Glutamatergic neuron (in vitro differentiated cells): ENCODE measurements at places on chromosomes 5 and 9.
A peak's percentile ranks its signal among the peaks of the same experiment; 100 is the strongest.

DNA sequence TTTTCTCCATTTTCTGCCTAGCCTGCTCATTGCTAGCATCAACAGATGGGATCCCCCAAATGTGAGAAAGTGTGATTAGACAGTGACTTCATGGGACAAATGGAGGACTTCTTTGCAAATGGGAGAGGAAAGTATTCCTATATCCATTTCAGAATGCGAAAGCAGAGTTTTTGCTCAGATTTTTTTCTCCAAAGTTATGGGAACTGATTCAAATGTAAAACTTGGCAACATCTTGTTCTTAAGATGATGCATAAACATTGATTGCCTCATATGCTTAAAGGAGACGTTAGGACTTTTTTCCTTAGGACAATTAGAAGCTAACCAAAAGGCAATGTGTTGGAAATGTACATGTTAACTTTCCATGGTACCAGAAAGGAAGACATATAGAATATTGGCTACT is 704.3 kb upstream of the ZNF608 start:
- no peak for DNase-seq

DNA sequence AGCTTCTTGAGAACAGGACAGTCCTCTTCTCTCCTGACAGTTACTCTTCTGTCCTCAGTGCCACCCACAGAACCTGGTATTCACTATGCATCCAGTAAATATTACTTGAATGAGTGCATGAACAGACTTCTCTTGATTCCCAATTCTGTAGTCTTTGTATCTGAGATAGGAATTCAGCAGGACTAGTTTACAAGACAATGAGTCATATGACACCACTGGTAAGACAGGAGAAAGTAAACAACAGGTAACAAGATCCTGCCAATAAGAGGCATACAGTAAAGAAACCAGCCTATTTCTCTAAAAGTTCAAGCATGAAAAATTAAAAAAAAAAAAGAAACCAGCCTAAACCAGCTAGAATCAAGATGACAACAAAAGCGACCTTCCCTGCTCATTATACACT is 6.2 kb downstream of the ZNF883 start:
- DNase-seq = no peak

- no peak for DNase-seq
Observed at GRCh38 chr5:158898185-158899177, 201.2 kb downstream of the EBF1 start.

- DNase-seq = no peak
Observed at GRCh38 chr9:20313415-20313814, 308.9 kb downstream of the MLLT3 start.

- peak; percentile 26 for DNase-seq
Observed at GRCh38 chr9:134226221-134226930, 62.0 kb upstream of the RNU6ATAC start.

GRCh38 chr5:76999451-76999850 is 30.8 kb upstream of the AGGF1 start:
- no peak for DNase-seq

DNA sequence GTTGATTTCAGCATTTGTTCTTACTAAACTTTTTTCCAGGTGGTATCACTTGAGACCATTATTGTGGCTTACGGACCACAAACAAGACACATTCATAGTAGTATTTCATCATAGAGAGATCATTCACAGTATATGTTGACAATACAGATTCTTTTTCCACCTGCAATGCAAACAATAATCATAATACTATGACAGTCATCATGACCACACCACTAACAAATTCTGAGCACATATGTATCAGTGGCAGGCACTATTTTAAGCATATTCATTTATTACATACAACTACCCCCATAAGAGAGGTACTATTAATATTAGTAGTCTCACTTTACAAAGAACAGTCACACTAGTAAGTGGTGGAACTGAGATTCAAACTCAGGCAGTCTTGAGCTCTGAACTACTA is 31.0 kb upstream of the C9orf40 start:
- DNase-seq = no peak

GRCh38 chr5:157342822-157343402 is 77.0 kb downstream of the CYFIP2 start:
- peak; percentile 61 for DNase-seq

DNA sequence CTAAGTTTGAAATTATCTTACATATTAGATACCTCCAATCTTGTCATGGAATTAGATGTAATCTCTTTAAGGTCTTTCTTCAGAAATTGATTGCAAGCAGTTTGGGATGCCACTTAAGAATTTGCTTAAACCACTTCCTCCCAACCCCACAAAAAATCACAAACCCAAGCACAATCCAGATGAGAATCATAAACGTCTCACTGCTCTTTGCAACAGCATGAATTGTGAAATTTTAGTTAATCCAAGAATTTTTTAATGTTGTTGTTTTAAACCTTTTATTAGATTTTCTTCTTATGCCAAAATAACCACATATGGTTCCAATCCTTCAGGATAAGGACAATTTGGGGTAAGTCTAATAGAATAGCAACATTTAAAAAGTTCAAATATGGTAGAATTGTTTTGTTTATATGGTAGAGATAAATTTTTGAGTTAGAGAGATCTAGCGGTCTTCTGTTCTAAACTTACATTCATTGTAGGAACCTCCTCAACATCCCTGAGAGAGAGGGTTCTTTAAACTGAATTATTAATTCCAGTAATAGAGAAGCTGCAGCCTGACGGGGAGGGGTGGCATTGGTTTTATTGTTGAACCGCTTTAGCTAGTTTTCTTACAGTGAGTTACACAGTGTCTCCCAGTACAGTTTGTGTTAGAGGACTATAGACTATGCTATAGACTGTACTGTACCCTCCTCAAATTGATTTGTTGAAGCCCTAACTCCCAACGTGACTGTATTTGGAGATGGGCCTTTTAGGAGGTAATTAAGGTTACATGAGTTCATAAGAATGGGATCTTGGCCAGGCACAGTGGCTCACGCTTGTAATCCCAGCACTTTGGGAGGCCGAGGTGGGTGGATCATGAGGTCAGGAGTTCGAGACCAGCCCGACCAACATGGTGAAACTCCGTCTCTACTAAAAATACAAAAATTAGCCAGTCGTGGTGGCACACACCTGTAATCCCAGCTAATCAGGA is 24.8 kb upstream of the IL6ST start:
- no peak for DNase-seq

- no peak for DNase-seq
Observed at GRCh38 chr5:153511622-153512021, 21.2 kb downstream of the GRIA1 start.

- DNase-seq = no peak
Observed at GRCh38 chr5:40277161-40277906, 402.4 kb upstream of the PTGER4 start.

DNA sequence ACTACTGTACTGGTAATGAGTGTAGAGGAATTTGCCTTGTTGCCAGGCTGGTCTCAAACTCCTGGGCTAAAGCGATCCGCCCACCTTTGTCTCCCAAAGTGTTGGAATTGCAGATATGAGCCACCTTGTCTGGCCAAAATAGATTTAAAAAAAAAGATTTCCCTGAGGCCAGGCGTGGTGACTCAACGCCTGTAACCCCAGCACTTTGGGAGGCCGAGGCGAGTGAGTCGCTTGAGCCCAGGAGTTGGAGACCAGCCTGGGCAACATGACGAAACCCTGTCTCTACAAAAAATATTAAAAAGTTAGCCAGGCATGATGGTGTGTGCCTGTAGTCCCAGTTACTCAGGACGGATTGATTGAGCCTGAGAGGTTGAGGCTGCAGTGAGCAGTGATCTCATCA is 62.5 kb downstream of the IPO11 start:
- DNase-seq = no peak

- no peak for DNase-seq
Observed at GRCh38 chr5:71483355-71483754, 27.9 kb downstream of the BDP1 start.

- DNase-seq = no peak
Observed at GRCh38 chr5:146068206-146068605, 37.2 kb downstream of the PLAC8L1 start.

DNA sequence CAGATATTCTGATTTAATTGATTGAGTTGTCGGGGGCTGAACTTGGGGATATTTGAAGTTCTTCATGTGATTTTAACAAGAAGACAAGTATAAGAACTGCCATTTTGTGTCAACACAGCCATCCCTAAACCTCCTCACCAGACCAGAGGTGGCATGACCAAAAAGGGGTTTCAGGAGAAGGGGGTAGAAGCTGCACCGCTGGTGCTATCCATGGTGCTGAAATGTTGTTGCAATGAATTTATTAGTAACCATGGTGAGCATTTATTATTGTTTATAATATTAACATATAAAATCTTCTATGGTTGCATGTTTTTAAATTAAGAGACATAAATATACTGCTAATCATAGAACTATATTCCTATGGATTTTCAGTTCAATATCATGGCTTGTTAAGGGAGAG is 72.3 kb downstream of the GNA14 start:
- DNase-seq = no peak

GRCh38 chr5:30498972-30499371 is 694.5 kb upstream of the CDH6 start:
- DNase-seq = no peak

- no peak for DNase-seq
Observed at GRCh38 chr5:28369418-28369817, 1331.0 kb upstream of the CDH9 start.

GRCh38 chr9:130101915-130102314 is 48.2 kb downstream of the GPR107 start:
- no peak for DNase-seq

GRCh38 chr9:32468740-32469139 is 57.3 kb downstream of the RIGI start:
- no peak for DNase-seq

DNA sequence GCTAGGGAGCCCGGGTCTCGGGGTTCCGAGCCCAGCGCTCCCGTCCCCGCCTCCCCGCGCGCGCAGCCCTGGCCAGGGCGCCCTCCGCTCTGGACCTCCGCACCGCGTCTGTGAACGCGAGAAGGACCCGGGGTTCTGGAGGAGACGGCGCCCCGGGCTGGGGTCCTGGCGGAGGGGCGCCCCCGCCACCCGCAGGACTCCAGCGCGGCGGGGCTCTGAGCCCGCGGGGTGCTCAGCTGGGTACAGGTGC is 431 bp downstream of the TMOD1 start:
- DNase-seq = no peak

DNA sequence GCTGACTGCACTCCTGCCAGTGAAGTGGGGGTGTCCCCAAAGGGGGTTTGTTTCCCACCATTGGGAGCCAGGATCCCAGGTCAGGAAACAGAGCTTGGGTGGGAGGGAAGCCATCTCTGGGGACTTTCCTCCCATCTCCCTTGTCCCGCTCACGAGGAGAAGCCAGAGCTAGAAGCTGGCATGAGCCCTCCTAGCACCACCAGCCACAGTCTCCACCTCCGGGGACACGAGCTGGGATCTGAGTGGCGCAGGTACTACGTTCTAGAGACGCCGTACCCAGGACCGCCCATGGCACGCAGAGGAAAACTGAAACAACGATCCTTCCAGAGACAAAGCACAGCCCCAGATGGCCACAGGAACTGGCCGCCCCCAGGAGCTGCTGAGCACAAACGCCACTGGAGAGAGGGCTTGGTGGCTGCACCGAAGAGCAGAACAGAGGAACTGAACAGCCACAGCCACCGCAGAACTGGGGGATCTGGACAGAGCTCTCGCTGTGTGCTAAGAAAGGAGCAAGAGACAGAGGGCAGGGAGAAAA is 29.8 kb downstream of the ADAMTS2 start:
- DNase-seq = peak; percentile 1

DNA sequence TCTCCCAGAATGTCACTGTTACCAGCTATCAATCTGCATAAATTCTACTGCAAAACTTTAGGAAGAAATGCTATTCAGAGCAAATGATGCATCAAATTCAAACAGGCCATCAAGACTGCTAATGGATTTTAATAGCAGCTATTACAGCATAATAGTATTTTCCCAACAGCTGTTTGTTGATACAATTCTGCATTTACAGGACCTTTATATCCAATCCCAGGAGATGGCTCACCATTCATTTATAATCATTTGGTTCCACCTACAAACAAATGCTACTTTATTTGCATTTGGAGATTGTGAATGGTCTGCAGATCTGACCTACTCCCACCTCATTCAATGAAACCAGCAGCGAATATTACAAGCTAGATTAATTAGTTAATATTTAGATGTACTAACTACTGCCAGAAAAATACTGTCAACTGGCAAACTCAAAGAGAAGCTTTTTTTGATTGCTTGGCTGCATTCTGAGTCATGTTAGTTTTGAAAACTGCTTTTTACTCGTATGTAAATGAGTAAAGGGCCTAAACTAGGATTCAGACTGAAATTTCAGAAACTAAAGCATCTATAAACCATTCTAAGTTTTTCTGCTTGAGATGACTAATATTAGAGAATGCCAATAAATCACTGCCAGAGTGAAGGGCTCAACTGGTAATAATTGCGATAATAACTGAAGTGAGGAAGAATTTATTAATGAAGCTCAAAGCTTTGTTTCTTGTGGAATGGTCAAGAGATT is 7.1 kb upstream of the PCA3 start:
- no peak for DNase-seq

- DNase-seq = no peak
Observed at GRCh38 chr9:29311221-29311620, 1737.9 kb upstream of the C9orf72 start.

GRCh38 chr5:35285011-35285410 is 54.7 kb upstream of the PRLR start:
- DNase-seq = no peak

DNA sequence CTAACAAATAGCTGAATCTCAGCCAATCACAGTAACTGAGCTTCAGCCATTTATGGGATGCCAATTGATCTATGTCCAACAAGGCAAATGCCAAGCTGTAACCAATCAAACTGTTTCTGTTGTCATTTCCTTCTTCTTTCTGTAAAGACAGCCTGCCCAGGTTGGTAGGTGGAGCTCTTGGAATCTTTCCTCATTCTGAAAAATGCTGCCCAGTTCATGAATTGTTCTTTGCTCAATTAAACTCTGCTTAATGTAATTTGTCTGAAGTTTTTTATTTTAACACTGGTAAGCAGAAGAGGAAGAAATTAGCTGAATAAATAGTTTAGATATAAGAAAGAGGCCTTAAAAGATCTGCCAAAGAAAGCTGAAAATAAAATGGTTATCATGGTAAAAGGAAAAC is 1235.6 kb downstream of the EFNA5 start:
- DNase-seq = no peak

DNA sequence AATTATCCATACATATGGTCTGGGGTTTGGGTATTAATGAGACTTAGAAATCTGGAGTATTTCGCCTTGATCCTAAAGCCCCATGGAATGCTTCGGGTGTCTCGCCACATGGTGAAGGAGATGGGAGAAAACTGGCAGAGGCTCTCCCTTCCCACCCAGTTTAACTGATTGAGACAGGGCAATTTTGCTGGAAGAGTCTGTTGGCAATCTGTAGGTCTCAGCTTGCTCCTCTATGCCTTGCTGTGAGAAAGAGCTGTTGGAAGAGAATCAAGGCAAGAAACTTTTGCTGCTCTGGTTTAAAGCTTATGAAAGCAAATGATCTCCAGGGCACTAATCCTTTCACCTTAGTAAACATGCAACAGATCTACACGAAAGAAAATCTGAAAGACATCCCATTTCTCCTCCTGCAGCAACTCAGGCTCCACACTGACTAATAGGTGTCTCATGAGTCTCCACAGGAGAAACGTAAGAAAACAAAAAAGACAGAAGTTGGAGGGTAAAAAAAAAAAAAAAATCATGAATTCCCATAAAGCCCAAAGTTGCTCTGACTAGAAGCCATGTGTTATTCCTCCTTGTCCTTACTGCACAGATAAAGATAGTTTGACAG is 369.9 kb downstream of the EFNA5 start:
- no peak for DNase-seq
